ENCODE measurements at places on chromosomes 11 and 22. TPM values are rescaled to one million over a fixed set of nuclear protein-coding genes. Genes with fewer than 3 reads are reported as not detected.

GRCh38 chr11:111352231-111352746, 26.8 kb downstream of the POU2AF1 start:
- H3K27ac ChIP-seq: no peak overlapping the region
- peaks cover 11% of the 10 kb centered on the region for H3K27me3 ChIP-seq
- no peaks in the 10 kb centered on the region for H3K4me1 ChIP-seq
- no peak for DNase-seq

- H3K36me3 ChIP-seq: no peaks in the 10 kb centered on the region
- peaks cover 3% of the 10 kb centered on the region for H3K4me1 ChIP-seq
- H3K4me3 ChIP-seq: no peak overlapping the region
- H3K27ac ChIP-seq: no peak overlapping the region
- H3K27me3 ChIP-seq: peaks cover 38% of the 10 kb centered on the region
- no peak for DNase-seq
Observed at GRCh38 chr22:38923463-38924346, 33.7 kb upstream of the APOBEC3A start.

Gene OR56A1
- not detected for total RNA-seq

Gene FADS1
- 63.6 TPM for total RNA-seq

Measured in activated CD4-positive, alpha-beta memory T cell treated with anti-CD3 and anti-CD28 coated beads, Interleukin-2, amount 10 ng/mL, durations not matched to agents 7 days and 5 days (primary cell).